Occipital lobe (tissue), 3 donors: ENCODE measurements at places on chromosomes 1 and 21. TPM values are rescaled to one million over a fixed set of nuclear protein-coding genes. Genes with fewer than 3 reads are reported as not detected.

The KCNA3 gene
- total RNA-seq = 34.3 TPM

The SPAG17 gene
- 0.78 TPM for total RNA-seq

The DBT gene
- total RNA-seq = 7.8 TPM

The CAMTA1 gene
- total RNA-seq = 115 TPM

The SPRR2E gene
- total RNA-seq = not detected

The SLC9C2 gene
- 8.3 TPM for total RNA-seq

The ANKRD65 gene
- 1.4 TPM for total RNA-seq

The ATP5IF1 gene
- total RNA-seq = 34.5 TPM

The TSACC gene
- total RNA-seq = not detected

The DMRTA2 gene
- total RNA-seq = 5.8 TPM

The C8B gene
- not detected for total RNA-seq

The SYT14 gene
- 65.8 TPM for total RNA-seq

The MNDA gene
- total RNA-seq = 4.2 TPM

The C1orf116 gene
- not detected for total RNA-seq

The FMN2 gene
- total RNA-seq = 61.1 TPM

The TMIGD3 gene
- total RNA-seq = 2.0 TPM

The LCE1A gene
- total RNA-seq = not detected

The RIT1 gene
- total RNA-seq = 32.0 TPM

The SERTAD4 gene
- 3.6 TPM for total RNA-seq

The CHODL gene
- 1.4 TPM for total RNA-seq

The SLC45A1 gene
- 6.6 TPM for total RNA-seq
